Dorsolateral prefrontal cortex (tissue), 122 donors: ENCODE measurements at places on chromosomes 7 and 10.

DNA sequence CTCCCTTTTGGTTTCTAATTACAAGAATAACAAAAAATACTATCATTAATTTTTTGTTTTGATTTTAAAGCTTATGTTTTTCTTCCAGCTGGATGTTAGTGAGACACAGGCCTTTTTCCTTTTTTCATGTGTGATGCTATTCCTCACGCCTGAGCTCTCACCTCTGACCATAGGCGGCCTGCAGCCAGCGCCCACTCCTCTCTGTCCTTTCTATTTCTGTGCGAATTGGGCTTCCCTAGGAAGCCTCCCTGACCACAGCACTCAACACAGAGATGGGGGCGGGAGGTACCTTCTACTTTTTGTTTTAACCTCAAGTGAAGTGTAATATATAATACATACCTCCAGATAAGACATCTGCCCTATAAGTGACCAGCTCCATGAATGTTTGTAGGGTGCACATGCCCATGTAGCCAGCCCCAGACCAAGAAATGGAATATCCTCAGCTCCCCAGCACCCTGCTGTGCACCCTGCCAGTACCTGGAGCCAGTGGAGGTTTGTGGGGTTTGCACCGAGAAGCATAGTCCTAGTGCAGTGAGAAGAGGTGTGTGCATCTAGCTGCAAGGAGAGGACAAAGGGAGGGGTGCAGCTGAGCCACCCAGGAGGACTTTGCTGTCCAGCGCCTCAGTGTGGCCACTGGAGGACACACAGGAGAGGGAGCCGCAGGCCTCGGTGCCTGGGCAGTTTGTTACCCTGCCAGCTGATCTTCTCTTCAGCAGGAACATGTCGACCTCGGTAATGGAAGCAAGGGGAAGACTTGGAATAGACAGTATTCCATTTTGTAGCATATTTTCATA, 38.5 kb downstream of the BNIP3 start:
- DNase-seq = peak; percentile 50

DNA sequence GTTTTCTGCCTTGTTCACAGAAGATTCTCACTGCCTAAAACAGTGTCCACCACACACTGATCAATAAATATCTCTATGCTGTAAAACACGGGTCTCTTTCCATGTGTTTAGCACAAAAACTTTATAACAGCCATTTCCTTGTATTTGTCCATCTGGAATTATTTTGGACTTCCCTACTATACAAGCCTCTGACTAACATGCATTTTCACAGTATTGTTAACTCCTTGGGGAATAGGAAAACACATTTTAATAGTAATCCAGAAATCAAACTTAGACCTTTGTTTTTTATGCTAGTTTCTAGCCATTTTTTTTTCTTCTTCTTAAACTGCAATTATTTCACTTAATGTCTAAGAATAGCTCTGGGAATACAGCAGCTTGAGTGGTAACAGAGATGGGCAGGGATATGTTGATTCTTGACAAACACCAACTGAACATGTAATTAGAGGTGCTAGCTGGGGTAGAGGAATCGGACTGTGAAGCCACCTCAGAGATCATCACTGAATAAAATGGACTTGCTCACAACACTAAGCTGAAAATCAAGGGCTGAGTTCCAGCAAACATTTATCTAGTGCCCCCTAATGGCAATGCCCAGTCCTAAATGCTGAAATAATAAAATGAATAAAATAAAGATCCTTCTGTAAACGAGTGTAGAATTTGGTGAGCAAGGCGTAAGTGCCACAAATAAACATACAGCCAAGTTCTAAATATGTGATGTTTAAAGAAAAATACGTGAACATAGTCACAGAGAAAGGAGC, 593.1 kb downstream of the SORCS1 start:
- no peak for DNase-seq

GRCh38 chr7:143288836-143289235, 685 bp downstream of the CASP2 start:
- no peak for DNase-seq

DNA sequence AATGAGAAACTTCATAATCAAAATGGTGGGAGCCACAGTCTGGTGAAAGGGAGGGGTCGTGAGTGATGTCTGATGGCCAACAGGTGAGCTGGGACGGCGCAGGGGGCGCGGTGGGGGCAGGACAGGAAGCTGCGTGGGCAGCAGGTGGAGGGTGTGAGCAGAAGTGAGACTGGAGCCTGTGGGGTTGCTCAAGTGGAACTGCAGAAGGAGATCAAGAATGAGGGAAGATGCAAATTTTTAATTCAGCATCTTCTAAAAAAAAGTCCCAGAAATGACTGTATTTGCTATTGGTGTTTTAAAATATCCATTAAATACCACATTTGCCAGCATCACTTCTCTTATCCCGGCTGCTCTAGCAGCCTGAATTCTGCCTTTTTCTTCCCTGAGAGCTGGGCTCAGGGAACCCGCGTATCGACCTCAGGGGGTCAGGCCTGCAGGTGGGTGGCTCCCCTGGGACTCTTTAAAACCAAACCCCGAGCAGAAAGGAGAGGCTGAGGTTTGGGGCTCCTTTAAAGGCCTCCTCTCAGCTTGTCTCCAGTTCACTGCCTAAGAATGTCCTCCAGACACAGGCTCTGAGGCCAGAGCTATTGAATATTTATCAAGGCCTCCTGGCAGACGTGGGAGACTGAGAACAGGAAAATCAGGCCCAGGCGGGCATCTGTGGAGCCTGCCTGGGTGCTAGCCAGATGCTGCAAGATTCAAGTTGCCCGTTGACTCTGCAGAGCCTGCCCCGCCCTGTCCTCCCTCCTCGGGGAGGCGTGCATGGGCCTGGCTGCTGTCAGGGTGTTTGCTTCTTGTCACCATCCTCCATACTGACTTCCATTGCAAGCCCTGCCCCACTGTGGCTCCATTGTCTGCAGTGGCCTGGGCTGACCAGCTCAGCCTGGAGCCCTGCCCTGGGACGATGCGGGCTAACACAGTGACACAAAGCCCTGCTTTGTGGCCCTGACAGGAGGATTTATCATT, 53.9 kb downstream of the SYPL1 start:
- peak; percentile 94 for DNase-seq

- DNase-seq = no peak
Observed at GRCh38 chr10:66292922-66293321, 632.9 kb upstream of the LRRTM3 start.

DNA sequence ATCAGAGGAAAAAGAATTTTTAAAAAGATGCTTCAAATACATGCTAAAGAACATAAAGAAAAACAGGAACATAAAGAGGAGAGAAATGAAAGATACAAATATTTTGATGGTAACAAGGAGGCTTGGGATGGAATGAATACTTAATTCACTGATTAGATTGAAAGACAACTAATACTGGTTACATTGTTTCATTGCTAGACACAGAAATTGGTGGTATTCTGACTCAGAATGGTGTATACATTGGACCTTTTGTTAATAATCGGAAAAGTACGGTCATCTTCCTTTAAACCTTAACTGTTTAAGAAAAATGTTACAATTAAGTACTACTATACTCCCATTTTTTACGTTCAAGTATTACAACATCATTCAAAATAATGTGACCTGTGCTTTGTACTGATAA, 567.5 kb downstream of the PARD3 start:
- no peak for DNase-seq

DNA sequence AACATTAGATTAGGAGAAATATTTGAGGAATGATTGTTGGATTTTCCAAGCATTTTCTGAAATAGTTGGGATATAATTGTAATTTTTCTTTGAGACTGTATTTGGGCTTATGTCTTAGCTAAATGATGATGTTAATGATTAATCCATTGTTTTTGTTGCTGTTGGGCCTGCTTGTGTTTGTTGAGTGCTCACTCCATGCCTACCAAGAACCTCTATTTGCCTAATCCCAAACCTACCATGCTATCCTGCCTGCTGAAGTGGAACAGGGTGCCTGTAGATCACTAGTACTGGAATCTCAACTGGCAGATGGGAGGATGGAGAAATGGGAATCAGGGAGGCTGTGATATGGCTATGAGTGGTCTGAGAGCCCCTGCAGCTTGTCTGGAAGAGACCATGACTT, 565.5 kb downstream of the SORCS3 start:
- DNase-seq = no peak

DNA sequence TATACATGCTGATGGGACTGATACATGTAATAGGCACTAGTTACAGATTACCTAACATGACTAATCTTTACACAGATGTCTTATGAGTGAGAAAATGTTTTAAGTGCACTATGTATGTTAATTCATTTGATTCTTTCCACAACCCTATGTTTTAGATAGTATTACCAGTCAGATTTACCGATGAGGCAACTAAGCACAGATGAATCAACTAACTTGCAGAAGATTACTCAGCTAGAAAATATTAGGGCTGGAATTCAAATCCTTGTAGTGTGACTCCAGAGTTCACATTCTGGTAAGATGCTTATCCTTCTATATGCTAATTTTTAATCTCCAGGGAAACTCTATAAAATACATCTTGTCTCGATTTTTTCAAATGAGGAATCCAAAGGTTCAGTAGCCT, 964.9 kb downstream of the REEP3 start:
- DNase-seq = no peak

GRCh38 chr10:77386838-77387237, 250.8 kb downstream of the KCNMA1 start:
- DNase-seq = peak; percentile 51

- DNase-seq = no peak
Observed at GRCh38 chr7:118222591-118222990, 1.9 kb upstream of the ANKRD7 start.

DNA sequence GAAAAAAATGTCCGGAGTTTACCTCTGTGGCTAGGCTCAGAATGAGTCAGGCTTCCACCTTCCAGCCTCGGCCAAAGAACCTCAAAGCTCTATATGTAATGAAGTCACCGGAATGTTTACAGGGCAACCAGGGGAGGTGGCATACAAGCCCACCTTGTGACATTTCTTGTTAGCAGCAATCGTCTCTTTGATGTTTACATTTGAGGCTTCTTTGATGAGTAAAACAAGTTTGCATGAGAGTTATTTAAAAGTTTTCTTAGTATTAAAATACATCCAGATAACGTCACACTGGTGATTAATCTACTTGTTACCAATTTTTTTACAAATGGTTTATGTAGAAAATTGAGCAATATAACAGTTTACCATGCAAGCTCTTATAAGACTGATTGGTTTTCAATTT, 133.1 kb upstream of the ADAM12 start:
- DNase-seq = no peak

- DNase-seq = no peak
Observed at GRCh38 chr7:37323966-37324365, 124.7 kb downstream of the ELMO1 start.

GRCh38 chr10:118047157-118047719, 497 bp upstream of the RAB11FIP2 start:
- peak; percentile 33 for DNase-seq

- no peak for DNase-seq
Observed at GRCh38 chr7:72182036-72182435, 230.1 kb downstream of the CALN1 start.

GRCh38 chr7:155468785-155469148, 10.8 kb downstream of the EN2 start:
- no peak for DNase-seq

DNA sequence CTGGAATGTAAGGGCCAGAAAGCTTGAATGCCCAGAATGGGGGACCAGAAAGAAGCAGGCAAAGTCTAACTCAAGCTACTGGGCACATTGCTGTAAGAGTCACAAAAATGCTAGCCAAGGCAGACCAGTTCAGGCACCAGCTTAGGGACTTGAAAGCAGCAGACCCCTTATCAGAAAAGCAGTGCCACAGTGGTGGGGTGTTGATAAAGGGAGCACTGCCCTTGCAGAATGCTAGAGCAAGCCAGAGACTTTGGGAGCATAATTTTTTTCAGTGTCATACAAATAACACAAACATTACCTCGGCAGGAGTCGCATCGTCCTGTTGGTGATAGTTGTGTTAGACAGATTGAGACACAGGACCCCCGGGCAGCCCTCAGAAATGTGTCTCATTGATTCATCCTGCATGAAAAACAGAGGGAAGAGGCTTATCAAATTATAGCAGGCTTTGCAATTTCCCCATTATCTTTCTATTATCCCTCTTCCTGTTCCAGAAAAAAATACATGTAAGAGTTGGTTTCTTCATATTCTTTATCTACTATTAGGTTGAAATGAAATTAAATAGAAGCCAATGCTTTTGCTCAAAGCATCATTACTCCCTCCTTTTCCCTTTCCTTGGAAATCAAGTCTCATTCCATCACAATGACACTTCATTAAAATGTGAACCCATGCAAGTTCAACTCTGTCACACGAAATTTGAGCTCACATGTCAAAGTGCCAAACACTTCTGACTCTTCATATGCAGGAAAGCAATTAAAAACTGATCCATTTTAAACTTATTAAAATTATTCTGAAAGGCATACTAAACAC, 13.4 kb downstream of the LRRC17 start:
- no peak for DNase-seq

GRCh38 chr10:98106531-98106930, 27.9 kb upstream of the R3HCC1L start:
- DNase-seq = no peak

DNA sequence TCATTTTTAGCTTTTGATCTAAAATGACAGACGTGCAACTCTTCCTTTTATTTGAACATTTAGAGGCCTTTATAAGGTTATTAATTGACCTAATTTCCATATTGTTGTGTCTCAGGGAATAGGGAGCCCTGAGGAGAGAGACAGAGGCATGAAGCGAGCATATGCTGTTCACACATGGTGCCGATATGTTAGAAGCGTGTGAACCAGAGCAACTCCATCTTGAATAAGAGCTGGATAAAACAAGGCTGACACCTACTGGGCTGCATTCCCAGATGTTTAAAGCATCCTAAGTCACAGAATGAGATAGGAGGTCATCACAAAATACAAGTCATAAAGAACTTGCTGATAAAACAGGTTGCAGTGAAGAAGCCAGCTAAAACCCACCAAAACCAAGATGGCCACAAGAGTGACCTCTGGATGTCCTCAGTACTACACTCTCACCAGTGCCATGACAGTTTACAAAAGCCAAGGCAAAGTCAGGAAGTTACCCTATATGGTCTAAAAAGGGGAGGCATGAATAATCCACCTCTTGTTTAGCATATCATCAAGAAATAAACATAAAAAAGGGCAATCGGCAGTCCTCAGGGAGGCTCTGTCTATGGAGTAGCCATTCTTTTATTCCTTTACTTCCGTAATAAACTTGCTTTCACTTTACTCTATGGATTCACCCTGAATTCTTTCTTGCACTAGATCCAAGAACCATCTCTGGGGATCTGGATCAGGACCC, 80.1 kb downstream of the SEC61G start:
- no peak for DNase-seq

GRCh38 chr10:33723181-33723580, 388.7 kb upstream of the NRP1 start:
- DNase-seq = no peak

GRCh38 chr7:76282344-76283253, 19.9 kb upstream of the HSPB1 start:
- DNase-seq = no peak
